ENCODE measurements at places on chromosomes 3 and 15.

DNA sequence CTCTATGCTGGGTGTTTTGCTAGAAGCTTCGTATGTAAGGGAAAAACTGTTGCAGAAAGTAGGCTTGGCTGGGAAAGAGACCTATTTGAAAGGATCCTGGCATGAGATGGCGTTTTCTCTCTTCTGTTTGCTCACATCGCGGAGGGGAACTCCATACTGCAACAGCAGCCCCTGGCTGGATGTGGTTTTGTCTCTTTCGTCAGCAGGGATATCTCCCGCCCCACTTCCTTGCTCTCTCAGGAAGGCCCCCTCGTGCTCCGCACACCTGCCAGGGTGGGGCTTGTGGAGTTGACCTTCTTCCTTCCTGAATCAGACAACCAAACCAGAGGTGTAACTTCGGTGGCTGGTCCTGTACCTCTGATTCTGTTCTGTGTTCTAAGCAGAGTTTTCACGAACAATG lies 26.4 kb upstream of the MYZAP start:
- DNase-seq = peak; percentile 21

- no peak for DNase-seq
Observed at GRCh38 chr3:62525281-62525680, 151.9 kb upstream of the FEZF2 start.

DNA sequence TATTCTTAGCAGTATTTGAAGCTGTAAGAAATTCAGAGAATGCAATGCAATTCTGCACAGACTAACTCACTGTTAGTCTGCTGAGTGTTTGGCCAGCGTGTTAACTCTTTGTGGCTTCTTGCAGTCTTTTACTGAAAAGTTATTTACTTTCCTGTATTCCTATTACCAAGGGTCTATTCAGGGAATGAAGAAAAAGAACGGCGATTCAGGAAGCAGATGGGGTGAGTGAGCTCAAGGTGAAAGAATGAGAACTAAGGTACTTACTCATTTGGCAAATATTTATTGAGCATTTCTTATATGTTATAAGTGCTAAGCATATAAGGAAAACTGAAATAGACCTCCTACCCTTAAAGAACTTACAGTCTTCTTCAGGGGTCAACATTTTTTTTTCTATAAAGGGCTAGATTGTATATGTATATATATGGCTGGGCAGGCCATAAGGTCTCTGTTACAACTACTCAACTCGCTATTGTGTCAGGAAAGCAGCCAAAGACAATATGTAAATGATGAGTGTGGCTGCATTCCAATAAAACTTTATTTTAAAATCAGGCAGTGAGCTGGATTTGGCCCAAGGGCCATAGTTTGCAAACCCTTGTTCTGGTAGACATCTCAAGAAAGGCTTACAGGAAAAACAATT lies 271.9 kb upstream of the GADL1 start:
- DNase-seq = no peak

DNA sequence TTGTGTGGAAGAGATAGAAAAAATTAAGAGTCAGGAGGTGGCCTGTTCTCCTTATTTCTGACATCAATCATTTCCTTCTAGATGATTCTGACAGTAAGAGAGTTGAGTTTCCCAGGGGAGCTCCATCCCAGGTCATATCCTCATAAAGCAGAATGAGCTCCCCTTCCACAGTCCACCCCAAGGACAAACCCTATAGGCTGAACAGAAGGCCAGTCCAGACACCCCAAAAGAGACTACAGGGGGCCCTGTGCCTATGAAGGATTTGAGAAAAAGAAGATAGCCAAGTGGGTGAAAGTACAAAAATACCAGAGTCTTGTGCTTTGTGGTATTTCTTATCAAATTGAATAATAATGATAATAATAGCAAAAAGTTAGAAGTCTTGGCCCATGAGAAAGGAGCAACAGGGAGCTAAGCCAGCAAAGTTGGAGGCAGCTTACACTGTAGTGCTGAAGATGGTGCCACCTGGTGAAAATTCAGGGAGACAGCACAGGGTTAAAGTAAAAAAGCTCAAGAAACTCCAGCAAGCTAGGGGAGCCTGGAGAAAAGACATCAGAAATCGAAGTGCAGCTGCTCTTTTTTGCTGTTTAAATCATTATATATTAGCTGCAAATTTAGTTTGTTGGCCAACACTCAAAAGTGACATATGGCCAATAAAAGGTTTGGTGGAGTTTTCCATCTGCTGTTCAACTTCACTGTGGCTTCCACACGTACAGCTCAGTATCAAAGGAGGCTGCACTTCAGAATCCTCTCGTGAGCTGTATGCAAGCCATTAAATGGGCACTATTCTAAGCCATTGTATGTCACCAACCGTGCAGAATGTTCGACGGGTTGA lies 35.8 kb upstream of the SLC24A5 start:
- no peak for DNase-seq
